ENCODE measurements at places on chromosomes 7 and 10.
A peak's percentile ranks its signal among the peaks of the same experiment; 100 is the strongest.

- no peak for DNase-seq
- no peaks in the 10 kb centered on the region for H3K27me3 ChIP-seq
- no peaks in the 10 kb centered on the region for H3K36me3 ChIP-seq
- H3K27ac ChIP-seq: peak overlapping the region; percentile 29
- no peak overlapping the region for H3K4me3 ChIP-seq
- no peaks in the 10 kb centered on the region for H3K4me1 ChIP-seq
These were observed 304.9 kb downstream of the SUGCT start for GRCh38 chr7:40439686-40440085.

DNA sequence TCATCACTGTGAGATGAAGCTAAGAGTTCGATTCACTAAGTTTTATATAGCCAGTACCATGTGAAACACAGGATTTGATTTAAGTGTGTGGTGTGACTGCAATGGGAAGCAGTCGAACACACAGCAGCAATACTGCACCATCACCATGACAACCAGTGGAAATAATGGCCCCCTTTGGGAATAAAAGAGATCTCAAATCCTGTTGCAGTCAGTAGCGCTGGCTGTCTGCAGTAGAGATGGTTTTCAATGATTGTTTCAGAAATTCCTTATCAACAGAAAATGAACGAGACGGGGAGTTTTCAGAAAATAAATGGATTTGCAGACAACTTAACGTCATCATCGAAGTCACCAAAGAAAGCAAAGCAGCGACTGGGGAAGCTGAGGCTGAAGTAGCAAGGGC is 91.0 kb downstream of the PTPRE start:
- H3K4me1 ChIP-seq: peaks cover 9% of the 10 kb centered on the region
- no peaks in the 10 kb centered on the region for H3K36me3 ChIP-seq
- H3K27ac ChIP-seq: no peak overlapping the region

- no peak for DNase-seq
- H3K27ac ChIP-seq: peak overlapping the region; percentile 95
- peaks cover 23% of the 10 kb centered on the region for H3K4me1 ChIP-seq
- H3K27me3 ChIP-seq: no peaks in the 10 kb centered on the region
- H3K36me3 ChIP-seq: peaks cover 22% of the 10 kb centered on the region
These were observed 654 bp upstream of the SLF2 start for GRCh38 chr10:100912013-100912604.

DNA sequence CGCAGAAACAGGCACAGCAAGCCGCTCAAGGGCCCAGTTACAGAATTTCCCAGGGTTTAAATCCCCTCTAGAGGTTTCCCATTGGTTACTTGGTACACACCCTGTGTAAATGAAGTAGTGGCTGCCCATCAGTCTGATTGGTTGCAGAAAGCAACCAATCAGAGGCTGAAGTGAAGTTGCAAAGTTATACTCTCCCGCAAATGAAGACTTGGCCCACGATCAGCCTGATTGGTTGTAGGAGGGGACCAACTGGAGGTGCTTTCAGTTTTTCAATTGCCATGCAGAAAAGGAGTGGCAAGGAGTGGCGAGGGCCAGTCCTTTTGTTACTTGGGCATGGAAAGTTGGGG is 909.2 kb upstream of the AUTS2 start:
- H3K4me1 ChIP-seq: no peaks in the 10 kb centered on the region
- no peak for DNase-seq
- H3K27ac ChIP-seq: no peak overlapping the region
- H3K36me3 ChIP-seq: no peaks in the 10 kb centered on the region
- no peaks in the 10 kb centered on the region for H3K27me3 ChIP-seq
- no peak overlapping the region for H3K4me3 ChIP-seq

DNA sequence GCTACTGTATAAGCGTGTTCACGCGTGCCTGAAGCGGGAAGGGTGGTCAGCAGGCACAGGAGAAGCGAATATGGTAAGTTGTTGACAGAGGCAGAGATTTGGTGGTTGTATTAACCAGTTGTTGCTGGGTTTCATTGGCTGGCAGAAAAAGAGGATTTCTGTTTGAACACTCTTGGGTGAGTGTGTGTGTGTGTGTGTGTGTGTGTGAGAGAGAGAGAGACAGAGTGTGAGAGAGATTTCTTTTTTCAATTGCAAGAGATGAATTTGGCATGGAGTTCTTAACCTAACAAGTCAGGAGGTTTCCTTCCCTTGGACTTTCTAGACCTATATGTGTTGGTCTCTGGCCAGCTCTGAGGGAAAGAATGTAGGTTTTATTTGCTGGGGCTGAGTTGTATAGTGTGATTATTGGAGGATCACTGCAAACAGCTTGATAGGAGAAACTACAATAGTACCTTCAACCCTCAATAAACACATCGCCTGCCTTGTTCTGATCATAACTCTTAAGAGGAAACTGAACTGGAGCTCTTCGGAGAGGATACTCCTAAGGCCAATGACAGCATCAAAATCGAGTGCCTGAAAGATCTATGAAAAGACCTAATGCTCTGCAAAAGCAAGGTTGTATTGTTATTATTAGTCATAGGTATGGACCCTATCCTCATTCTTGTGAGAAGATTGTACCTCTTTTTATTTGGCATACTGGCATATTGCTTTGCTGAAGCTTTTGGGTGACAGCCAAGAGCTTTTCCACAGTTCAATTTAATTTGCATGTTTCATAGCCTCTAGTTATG is 1.2 kb downstream of the MCU start:
- no peaks in the 10 kb centered on the region for H3K36me3 ChIP-seq
- no peaks in the 10 kb centered on the region for H3K27me3 ChIP-seq
- no peak for DNase-seq
- H3K4me1 ChIP-seq: peaks cover 11% of the 10 kb centered on the region
- peak overlapping the region; percentile 20 for H3K27ac ChIP-seq

GRCh38 chr7:134350709-134351108 is 34.0 kb upstream of the SLC35B4 start:
- H3K27me3 ChIP-seq: peaks cover 5% of the 10 kb centered on the region
- H3K27ac ChIP-seq: no peak overlapping the region
- no peaks in the 10 kb centered on the region for H3K36me3 ChIP-seq
- H3K4me1 ChIP-seq: peaks cover 4% of the 10 kb centered on the region
- no peak overlapping the region for H3K4me3 ChIP-seq
- no peak for DNase-seq

GRCh38 chr7:137953665-137954470 is 48.0 kb downstream of the CREB3L2 start:
- DNase-seq: no peak
- no peak overlapping the region for H3K4me3 ChIP-seq
- H3K36me3 ChIP-seq: 0 out of 2 replicates have a peak, but pooled peaks cover 4% of the 10 kb centered on the region
- peaks cover 18% of the 10 kb centered on the region for H3K4me1 ChIP-seq
- peak overlapping the region; percentile 23 for H3K27ac ChIP-seq

DNA sequence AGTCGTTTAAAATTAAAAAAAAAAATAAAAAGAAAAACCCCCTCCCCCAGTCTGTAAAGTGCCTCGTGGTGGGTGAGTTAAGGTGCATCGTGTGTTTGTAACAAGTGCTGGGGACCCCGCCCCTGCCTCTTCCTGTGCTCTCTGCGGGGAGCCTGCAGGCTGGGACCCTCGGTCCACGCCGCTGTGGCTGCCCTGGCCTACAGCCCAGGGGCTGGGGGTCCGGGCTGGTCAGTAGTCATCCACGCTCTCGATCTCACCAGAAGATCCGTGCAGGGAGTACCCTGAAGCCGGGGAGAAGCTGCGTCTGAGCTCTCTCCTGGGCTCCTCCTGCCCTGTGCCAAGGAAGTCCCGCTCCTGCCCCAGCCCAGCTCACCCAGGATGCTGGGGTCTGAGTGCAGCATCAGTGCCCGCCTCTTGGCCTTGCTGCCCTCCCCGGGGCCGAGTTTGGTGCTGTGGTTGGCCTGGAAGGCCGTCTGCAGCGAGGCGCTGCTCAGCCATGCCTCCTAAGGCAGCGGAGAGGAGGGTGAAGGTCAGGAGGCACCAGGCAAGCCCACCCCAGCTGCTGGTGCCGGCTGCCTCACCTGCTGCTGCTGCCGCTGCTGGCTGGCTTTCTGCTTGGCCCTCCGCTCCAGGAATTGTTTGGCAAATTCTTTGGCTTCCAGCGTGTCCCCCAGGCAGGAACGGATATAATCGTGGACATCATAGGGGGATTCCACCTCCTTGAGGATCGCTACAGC is 8.1 kb downstream of the GNB2 start:
- DNase-seq: peak; percentile 44
- no peaks in the 10 kb centered on the region for H3K4me1 ChIP-seq
- peaks cover 38% of the 10 kb centered on the region for H3K36me3 ChIP-seq
- no peak overlapping the region for H3K4me3 ChIP-seq
- no peaks in the 10 kb centered on the region for H3K27me3 ChIP-seq
- no peak overlapping the region for H3K27ac ChIP-seq

DNA sequence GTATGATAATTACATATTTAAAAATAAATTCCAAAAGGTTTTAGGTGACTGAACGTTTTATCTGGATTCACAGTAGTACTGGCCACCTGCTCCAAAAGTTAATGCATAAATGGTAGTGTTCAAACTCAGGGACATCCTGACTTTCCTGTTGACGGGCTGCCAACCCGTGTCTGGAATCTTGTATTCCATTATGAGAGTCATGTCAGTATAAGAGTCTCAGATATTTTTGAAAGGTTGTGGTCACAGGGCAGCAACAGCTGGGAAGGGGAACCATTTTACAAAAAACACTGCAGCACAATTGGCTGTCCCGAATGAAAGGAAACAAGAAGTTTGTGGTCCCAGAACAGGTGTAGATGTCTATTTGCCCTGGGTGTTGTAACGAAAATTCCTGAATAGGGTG is 2.8 kb downstream of the TDRD1 start:
- no peak for DNase-seq
- H3K4me3 ChIP-seq: no peak overlapping the region
- H3K36me3 ChIP-seq: no peaks in the 10 kb centered on the region
- H3K27me3 ChIP-seq: no peaks in the 10 kb centered on the region
- no peaks in the 10 kb centered on the region for H3K4me1 ChIP-seq

GRCh38 chr7:31066516-31067130 is 14.5 kb downstream of the ADCYAP1R1 start:
- H3K27me3 ChIP-seq: peaks cover 12% of the 10 kb centered on the region

DNA sequence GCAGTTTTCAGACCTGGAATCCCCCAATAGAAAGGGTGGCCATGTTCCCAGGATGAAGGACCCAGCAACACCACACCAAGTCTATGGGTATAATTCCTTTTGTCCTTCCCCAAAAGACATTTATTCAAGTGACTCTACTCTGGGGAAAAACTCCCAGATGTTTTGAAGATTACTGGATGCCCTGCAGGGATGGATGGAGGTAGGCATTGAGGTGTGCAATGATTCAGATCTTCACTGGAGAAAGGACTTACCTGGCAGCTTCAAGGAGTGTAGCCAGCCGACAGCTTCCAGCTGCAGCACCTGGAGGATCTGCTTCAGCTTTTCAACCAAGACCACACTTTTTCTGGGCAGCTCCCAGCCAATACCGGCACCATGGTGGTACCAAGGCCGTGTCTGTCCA is 172.0 kb downstream of the BAMBI start:
- DNase-seq: no peak
- no peak overlapping the region for H3K4me3 ChIP-seq
- H3K36me3 ChIP-seq: no peaks in the 10 kb centered on the region

GRCh38 chr7:53657586-53657985 is 622.2 kb downstream of the POM121L12 start:
- DNase-seq: no peak
- no peaks in the 10 kb centered on the region for H3K27me3 ChIP-seq
- no peaks in the 10 kb centered on the region for H3K36me3 ChIP-seq
- H3K4me1 ChIP-seq: no peaks in the 10 kb centered on the region
- H3K27ac ChIP-seq: no peak overlapping the region

GRCh38 chr7:151897161-151897731 is 20.3 kb upstream of the PRKAG2 start:
- H3K36me3 ChIP-seq: no peaks in the 10 kb centered on the region
- H3K27ac ChIP-seq: no peak overlapping the region
- H3K4me1 ChIP-seq: no peaks in the 10 kb centered on the region
- H3K4me3 ChIP-seq: no peak overlapping the region

GRCh38 chr7:73888959-73889358 is 28.0 kb downstream of the TMEM270 start:
- no peaks in the 10 kb centered on the region for H3K27me3 ChIP-seq
- no peak overlapping the region for H3K4me3 ChIP-seq
- H3K4me1 ChIP-seq: peaks cover 19% of the 10 kb centered on the region
- peak; percentile 26 for DNase-seq
- no peaks in the 10 kb centered on the region for H3K36me3 ChIP-seq
- H3K27ac ChIP-seq: no peak overlapping the region

GRCh38 chr7:25832456-25832855 is 319.5 kb upstream of the NFE2L3 start:
- no peak for DNase-seq
- peaks cover 3% of the 10 kb centered on the region for H3K4me1 ChIP-seq
- no peak overlapping the region for H3K4me3 ChIP-seq

GRCh38 chr7:19117870-19118608 is 603 bp upstream of the TWIST1 start:
- peaks cover 7% of the 10 kb centered on the region for H3K4me1 ChIP-seq
- peak overlapping the region; percentile 92 for H3K4me3 ChIP-seq
- peak overlapping the region; percentile 96 for H3K27ac ChIP-seq
- H3K36me3 ChIP-seq: peaks cover 31% of the 10 kb centered on the region
- DNase-seq: peak; percentile 76
- no peaks in the 10 kb centered on the region for H3K27me3 ChIP-seq

- H3K27me3 ChIP-seq: no peaks in the 10 kb centered on the region
- no peak overlapping the region for H3K27ac ChIP-seq
- DNase-seq: no peak
- H3K4me3 ChIP-seq: no peak overlapping the region
These were observed 265.1 kb upstream of the ZNF32 start for GRCh38 chr10:43913676-43914235.

DNA sequence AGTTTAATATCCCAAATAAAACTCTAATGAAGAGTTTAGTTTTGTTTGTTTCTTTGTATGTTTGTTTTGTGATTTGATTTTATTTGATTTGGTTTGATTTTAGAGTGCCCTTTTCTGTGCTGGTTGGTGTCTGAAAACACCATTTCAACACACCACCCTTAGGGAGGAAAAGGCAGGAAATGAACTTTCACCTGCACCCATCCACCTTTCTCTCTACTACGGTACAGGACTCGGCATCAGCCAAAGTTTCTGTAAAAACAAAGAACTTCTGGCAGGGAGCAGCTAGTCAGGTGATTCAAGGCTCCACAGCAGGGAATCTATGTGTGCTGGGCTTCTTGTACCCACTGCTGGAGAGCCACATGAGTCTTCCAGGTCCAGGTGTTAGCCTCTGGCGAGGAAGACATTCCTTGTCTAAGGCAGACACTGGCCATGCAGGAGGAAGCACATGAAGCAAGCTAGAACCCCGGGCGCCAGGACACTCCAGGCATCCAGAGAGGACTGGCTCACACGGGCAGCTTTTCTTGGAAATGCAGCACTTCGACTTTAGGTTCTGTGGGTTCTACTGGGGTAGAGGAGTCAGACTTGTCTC is 22.1 kb upstream of the STK17A start:
- no peak overlapping the region for H3K27ac ChIP-seq
- H3K4me1 ChIP-seq: no peaks in the 10 kb centered on the region
- H3K27me3 ChIP-seq: peaks cover 27% of the 10 kb centered on the region

- no peaks in the 10 kb centered on the region for H3K36me3 ChIP-seq
- no peak for DNase-seq
- H3K27ac ChIP-seq: no peak overlapping the region
- H3K4me1 ChIP-seq: no peaks in the 10 kb centered on the region
- no peaks in the 10 kb centered on the region for H3K27me3 ChIP-seq
These were observed 86.4 kb downstream of the WDR37 start for GRCh38 chr10:1142596-1142995.

- H3K4me3 ChIP-seq: no peak overlapping the region
- no peak overlapping the region for H3K27ac ChIP-seq
- no peak for DNase-seq
These were observed 7.5 kb downstream of the MTG1 start for GRCh38 chr10:133401500-133401899.

GRCh38 chr7:157482517-157483087 is 145.8 kb downstream of the DNAJB6 start:
- H3K4me1 ChIP-seq: no peaks in the 10 kb centered on the region
- H3K36me3 ChIP-seq: no peaks in the 10 kb centered on the region
- no peak for DNase-seq
- H3K27me3 ChIP-seq: no peaks in the 10 kb centered on the region

- no peaks in the 10 kb centered on the region for H3K27me3 ChIP-seq
- no peak overlapping the region for H3K27ac ChIP-seq
- peaks cover 2% of the 10 kb centered on the region for H3K4me1 ChIP-seq
- peak; percentile 24 for DNase-seq
These were observed 473.3 kb downstream of the LRMDA start for GRCh38 chr10:75904499-75905283.
